Nucleus accumbens (tissue), 56 donors: ENCODE measurements at places on chromosomes 2 and 18.

DNA sequence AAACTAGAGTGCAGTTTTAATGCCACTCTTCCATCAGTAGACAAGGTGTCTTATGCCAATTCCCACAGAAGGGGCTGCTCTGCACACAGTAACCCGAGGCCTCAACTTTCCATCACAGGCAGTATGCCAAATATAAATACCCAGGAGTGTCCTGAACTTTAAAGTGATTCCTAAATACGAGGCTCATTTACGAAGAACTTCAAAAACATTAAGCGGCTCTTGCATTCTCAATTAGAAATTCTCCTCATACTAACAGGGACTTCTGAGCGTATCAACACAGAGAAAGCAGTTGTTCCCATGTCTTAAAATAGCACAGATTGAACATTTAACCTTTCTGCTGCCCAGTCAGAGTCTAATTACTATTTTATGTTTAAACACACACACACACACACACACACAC is 638.6 kb downstream of the ERBB4 start:
- no peak for DNase-seq

DNA sequence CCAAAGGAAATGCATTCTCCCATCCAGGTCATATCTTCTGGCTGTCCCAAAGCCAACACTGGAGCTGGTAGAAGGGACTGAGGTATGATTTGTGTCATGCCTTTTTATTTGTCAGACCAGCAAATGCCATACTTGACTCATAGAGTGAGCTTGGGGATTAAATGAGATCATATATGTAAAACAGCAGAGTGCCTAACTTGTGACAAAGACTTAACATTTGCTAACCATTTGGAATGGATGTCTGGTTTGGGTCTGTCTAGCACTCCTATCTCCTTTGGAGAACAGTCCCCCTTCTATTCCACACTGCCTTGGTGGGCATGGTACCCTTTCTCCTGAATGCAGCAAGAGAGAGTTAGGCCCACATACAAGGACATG is 128.5 kb upstream of the LGALSL start:
- DNase-seq: no peak

GRCh38 chr2:106097038-106098000 is 96.8 kb downstream of the UXS1 start:
- DNase-seq: no peak

DNA sequence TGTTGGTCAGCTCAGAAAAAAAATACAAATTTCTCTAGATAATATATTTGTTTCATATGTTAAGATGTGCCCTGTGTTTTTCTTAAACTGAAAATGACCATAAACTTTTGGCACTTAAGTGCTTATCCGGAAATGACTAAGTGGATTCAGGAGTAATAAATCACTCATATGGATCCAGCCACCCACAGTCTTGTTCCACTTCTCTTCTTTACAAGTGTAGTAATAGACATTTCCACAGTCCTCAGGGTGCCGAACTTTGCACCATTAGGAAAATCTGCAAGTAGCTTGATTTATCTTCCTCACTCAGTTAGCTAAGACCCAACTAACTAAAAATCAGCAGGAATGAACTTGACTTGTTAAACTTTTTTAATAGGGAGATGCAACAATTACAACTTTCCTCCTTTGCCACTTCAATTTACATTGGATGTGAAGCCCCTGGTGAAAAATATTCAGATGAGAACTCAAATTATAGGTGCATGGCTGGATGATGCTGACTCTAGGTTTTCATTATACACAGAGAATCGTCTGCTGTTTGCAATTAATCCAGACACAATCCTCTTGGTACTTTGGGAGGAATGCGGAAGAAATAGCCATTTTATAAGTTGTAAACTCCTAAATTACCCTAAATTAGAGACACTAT is 322.5 kb downstream of the ARHGAP15 start:
- DNase-seq: no peak

DNA sequence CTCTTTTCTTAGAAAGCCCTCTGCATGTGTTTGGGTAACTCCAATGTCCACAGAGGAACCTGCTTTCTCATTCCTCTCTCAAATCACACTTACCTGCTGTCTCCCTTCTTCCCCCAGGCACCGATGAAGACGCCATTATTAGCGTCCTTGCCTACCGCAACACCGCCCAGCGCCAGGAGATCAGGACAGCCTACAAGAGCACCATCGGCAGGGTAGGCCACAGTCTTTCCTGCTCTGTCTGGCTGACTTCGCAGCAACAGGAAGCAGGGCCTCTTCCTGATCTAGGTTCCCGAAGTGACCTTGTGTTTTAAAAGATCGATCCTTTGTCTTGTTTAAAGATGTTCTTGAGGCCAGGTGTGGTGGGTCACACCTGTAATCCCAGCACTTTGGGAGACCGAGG is 25.0 kb upstream of the GMCL1 start:
- DNase-seq: no peak

DNA sequence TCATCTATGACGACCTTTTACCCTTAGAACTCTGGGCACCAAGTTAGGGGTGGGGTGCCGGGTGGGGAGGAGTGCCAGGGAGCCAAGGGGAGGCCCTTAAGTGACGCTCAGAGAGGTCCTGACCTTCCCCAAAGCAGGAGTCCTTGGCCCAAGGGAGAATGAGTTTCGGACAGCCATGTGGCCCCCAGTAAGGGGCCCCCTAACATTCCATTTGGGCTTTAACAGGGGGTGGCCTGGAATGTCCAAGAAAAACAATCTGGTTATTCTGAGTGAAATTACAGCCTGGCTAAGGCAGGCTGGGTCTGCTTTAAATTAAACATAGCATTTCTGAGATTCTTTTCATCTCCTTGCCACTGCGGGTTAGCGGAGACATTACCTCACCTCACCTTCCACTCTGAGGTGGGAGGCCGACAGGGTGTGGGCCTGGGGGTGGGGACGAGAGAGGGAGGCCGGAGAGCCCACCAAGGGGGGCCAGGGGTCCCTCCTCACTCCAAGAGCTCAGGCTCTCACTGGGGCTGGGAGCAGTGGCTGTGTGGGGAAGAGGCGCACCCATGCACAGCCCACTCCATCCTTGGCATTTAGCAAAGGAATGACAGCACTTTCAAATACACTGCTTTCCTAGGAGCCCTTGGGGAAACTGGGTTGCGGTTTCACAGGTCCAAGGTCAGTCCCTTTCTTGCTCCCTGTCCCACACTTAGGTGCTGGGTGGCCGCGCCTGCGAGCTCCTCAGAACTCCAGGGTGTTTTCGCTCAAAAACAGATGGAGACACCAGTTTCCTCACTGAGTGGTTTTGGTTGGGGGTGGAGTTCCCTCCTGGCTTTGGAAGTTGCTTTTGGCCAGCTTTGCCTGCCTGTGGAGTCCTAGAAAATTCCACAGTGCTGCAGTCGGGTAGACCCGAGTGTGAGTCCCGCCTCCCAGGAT is 107.4 kb downstream of the POLR1A start:
- no peak for DNase-seq

- no peak for DNase-seq
Observed at GRCh38 chr2:49296107-49296867, 142.0 kb upstream of the FSHR start.

- no peak for DNase-seq
Observed at GRCh38 chr2:33214436-33214835, 262.0 kb upstream of the RASGRP3 start.

- DNase-seq: no peak
Observed at GRCh38 chr2:43169099-43169945, 57.1 kb downstream of the ZFP36L2 start.

DNA sequence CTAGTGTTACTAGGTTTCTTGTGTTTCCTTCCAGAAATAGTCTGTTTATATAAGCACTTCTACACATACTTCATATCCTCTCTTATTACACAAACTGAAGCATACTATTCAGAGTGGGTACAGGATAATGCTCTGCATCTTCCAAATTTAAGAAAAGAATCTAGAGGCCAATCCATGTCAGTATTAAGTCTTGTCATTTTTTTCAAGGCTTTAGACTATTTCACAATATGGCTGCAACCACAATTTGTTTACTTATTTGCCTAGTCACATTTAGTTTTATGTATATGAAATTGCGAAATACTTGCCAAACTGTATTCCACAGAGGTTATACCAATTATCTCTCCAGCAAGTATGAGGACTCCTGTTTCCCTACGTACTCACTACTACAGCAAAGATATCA is 27.9 kb downstream of the IWS1 start:
- DNase-seq: no peak

DNA sequence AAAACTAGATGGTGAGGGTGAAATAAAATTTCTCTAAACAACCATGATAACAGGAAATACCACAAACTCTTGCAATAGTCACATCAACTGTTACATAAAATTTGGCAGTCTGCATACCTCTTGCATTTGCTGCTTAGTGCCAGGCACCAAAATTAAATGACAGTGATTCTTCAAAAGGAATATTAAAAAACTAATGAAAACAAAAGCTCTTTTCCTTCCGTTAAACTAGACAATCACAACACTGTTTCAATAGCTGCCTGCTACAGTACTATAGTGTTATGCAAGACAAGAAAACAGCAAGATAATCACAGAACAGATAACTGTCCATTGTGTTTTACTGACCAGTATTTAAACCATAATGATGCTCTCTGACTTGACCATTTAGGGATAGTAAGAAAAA is 239.0 kb upstream of the SMAD7 start:
- no peak for DNase-seq

DNA sequence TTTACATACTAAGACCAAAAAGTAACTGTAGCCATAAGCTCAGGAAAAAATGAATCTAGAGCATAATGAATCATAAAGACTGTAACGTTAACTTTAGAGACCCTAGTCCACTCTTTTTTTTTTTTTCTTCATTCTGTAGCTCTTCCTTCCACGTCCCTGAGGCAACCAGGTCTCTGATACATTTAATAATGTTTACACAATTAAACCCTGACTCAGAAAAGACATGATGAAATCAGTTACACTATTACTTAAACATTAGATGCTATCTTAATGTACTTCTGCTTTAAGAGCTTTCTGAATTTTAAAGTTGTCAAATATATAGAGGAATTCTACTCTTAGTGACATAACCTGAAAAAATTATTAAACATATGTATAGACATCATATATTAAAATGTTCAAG is 1121.5 kb upstream of the DDX18 start:
- no peak for DNase-seq

DNA sequence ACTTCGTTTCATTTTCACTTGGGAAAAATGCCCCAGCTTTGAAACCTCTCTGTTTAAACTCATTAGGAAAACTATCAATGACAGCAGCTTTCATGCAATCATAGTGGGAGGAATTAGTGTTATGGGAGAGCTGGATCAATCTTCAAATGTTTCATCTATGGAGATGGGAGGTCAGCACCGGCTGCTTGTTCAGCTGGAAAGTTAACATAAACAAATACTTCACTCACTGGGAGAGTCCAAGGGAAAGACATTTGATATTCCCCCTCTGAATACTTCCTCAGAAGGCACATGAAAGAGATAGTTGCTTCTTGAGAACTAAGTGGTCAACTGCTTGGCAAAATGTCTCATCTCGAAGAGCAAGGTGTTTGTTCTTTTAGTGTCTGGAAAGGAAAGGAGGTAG is 7.3 kb downstream of the LYPD1 start:
- DNase-seq: no peak

GRCh38 chr18:54777118-54777791 is 51.0 kb upstream of the RAB27B start:
- DNase-seq: no peak

GRCh38 chr2:74334931-74335333 is 8.3 kb downstream of the SLC4A5 start:
- peak; percentile 61 for DNase-seq

- no peak for DNase-seq
Observed at GRCh38 chr2:108623616-108624015, 89.3 kb downstream of the LIMS1 start.

GRCh38 chr2:16101196-16101595 is 160.8 kb downstream of the MYCN start:
- no peak for DNase-seq

- no peak for DNase-seq
Observed at GRCh38 chr2:183927406-183928325, 670.7 kb upstream of the ZNF804A start.

DNA sequence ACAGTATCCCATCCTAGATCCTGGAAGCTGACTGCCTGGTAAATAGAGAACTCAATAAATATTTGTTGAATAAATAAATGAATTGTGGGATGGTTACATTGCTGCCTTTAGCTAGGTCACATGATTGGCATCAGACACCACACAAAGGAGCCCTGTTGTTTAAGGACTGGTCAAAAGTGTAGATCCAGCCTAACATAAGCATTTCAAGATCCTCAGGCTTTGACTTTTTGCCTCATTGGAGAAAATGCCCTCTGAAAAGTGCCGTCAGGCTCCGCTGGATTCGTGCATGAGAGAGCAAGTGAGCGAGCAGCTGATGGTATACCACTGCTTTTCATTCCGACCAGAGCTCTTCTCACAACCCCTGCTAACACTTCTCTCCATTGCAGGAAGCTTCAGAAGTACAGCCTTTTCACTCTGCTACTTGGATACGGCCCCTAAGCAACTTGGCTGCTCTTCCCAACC is 1.3 kb upstream of the ZNF24 start:
- DNase-seq: peak; percentile 20

GRCh38 chr18:75818383-75818782 is 390.9 kb upstream of the SMIM21 start:
- no peak for DNase-seq

- no peak for DNase-seq
Observed at GRCh38 chr2:8627019-8627691, 54.7 kb upstream of the ID2 start.

GRCh38 chr2:233553366-233553765 is 13.2 kb downstream of the USP40 start:
- DNase-seq: no peak

GRCh38 chr2:26197516-26197915 is 24.6 kb downstream of the GAREM2 start:
- no peak for DNase-seq

DNA sequence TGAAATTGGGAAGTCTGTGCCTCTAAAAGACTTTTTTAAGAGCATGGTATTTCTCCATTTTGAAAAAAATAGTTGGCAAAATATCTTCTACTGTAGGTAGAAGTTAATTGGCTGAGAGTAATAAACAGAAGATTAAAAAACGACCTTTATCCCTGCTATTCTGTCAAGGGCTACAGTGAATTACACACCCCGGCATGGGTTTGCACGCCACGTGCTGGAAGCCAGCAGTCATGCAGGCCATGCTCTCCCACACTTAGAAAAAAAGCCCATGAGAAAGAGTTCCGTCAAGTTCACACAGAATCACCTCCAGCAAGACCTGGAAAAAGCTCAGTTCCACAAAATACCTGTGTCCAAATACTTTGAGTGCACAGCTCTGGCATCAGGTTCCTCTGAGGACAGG is 26.8 kb downstream of the FAM110C start:
- DNase-seq: no peak
